ENCODE measurements at places on chromosomes 16 and 17.

GRCh38 chr16:68216240-68216639, 19.7 kb downstream of the ESRP2 start:
- no peak overlapping the region for H3K27ac ChIP-seq
- H3K4me1 ChIP-seq: 0 out of 2 replicates have a peak, but pooled peaks cover 4% of the 10 kb centered on the region
- H3K4me3 ChIP-seq: no peak overlapping the region
- no peak for DNase-seq

- DNase-seq: no peak
- no peaks in the 10 kb centered on the region for H3K27me3 ChIP-seq
- H3K4me1 ChIP-seq: peaks cover 31% of the 10 kb centered on the region
- no peak overlapping the region for H3K4me3 ChIP-seq
Measured at GRCh38 chr16:25138130-25138529, 26.6 kb downstream of the LCMT1 start.

- H3K4me3 ChIP-seq: peak overlapping the region; percentile 91
- H3K27me3 ChIP-seq: peaks cover 1% of the 10 kb centered on the region
- peaks cover 33% of the 10 kb centered on the region for H3K4me1 ChIP-seq
- peak overlapping the region; percentile 92 for H3K27ac ChIP-seq
Measured at GRCh38 chr16:89720551-89720812, 216 bp downstream of the VPS9D1 start.

DNA sequence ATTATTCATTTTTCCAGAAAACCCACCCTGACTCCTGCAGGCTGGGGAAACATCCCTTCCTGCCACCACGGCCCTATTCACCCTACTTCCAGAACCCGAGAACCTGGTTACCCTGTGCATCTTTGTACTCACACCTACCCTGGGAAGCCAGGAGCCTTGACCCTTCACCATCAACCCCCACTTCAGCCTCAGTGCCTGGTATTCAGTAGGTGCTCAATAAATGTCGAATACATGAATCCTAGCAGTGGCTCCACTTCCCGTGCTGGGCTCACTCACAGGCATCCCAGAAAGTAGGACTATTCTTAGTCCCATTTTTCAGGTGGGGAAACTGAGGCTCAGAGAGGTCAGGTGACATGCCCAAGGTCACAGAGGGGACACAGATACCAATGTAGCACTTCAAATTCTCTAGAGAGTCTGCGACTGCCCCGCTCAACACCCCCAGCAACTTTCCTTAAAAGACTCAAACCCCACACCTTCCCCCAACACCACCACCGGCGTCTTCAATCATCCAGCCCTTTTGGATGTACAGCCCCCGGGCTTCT, 36.1 kb upstream of the CMIP start:
- H3K4me1 ChIP-seq: peaks cover 34% of the 10 kb centered on the region
- no peak overlapping the region for H3K4me3 ChIP-seq
- no peaks in the 10 kb centered on the region for H3K27me3 ChIP-seq
- no peaks in the 10 kb centered on the region for H3K36me3 ChIP-seq

- H3K27me3 ChIP-seq: no peaks in the 10 kb centered on the region
- no peaks in the 10 kb centered on the region for H3K4me1 ChIP-seq
- no peaks in the 10 kb centered on the region for H3K36me3 ChIP-seq
- no peak overlapping the region for H3K27ac ChIP-seq
- DNase-seq: no peak
Measured at GRCh38 chr16:62965831-62966230, 929.6 kb upstream of the CDH8 start.

- H3K27ac ChIP-seq: peak overlapping the region; percentile 44
- DNase-seq: peak; percentile 55
- peak overlapping the region; percentile 71 for H3K4me3 ChIP-seq
- H3K36me3 ChIP-seq: no peaks in the 10 kb centered on the region
- H3K4me1 ChIP-seq: peaks cover 22% of the 10 kb centered on the region
- peaks cover 3% of the 10 kb centered on the region for H3K27me3 ChIP-seq
Measured at GRCh38 chr16:51393381-51394005, 242.4 kb upstream of the SALL1 start.

DNA sequence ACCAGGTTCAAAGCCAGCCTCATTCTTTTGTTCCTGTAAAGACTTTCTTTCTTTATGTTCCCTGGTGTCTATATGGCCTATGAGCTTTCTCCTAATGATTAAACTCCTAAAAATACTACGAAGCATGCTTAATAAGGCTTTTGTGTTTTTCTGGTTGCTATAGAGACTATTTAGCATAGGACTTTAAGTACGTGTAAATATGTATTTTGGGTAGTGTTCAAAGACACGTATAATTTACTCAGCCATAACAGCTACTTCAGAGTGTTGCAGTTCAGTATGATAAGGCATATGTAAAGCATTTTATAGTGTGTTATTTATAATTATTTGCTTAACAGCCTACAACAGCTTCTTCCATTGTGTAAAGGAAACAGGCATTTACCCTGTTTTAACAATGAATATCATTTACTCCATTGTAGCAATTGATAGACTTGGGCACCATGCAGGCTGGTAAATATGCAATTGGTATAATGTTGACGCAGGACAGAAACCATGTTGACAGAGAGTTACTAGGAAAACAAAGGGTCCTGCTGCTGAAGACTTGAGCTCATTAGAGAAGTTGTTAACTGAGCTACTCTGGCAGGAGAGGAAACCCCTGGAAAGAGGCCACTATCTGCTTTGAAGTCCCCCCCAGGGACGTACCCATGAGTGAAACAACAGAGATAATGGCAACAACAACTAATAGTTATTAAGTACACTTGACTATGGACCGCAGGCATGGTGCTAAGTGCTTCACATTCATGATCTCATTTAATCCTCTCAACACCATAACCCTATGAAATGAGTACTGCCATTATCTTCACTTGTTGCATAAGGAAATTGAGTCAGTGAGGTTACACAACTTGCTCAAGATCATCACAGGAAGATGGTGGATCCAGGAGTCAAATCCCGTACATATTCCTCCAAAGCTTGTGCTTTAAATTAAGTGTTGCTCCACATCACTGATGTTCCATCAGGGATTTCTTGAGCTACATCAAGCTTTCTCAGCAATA, 342.2 kb upstream of the DYNLRB2 start:
- no peaks in the 10 kb centered on the region for H3K36me3 ChIP-seq
- H3K27me3 ChIP-seq: no peaks in the 10 kb centered on the region
- peak overlapping the region; percentile 89 for H3K27ac ChIP-seq
- H3K4me1 ChIP-seq: peaks cover 34% of the 10 kb centered on the region
- H3K4me3 ChIP-seq: peak overlapping the region; percentile 78

DNA sequence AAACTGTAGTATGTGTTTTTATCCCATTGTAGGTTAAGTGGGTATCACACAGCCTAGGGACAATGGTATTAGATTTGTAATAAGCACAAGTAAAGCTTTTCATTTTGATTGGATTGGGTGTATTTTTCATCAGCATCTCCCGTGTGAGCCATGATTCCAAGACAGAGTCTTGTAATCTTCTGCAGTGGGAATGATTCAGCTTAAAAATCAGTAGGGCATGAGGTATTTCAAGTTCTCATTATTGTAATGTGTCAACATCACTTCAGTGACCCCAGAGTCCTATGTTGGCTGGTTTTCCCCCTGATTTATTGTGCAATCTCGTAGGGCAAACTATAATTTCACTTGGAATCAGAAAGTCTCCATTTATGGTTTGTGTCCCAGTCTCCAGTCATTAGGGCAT, 833.2 kb upstream of the RBFOX1 start:
- DNase-seq: no peak
- H3K4me3 ChIP-seq: no peak overlapping the region
- H3K36me3 ChIP-seq: no peaks in the 10 kb centered on the region
- no peak overlapping the region for H3K27ac ChIP-seq
- H3K4me1 ChIP-seq: no peaks in the 10 kb centered on the region

- H3K36me3 ChIP-seq: no peaks in the 10 kb centered on the region
- H3K4me1 ChIP-seq: peaks cover 17% of the 10 kb centered on the region
- H3K4me3 ChIP-seq: no peak overlapping the region
- DNase-seq: no peak
- H3K27ac ChIP-seq: no peak overlapping the region
Measured at GRCh38 chr16:72464597-72465368, 292.8 kb upstream of the PMFBP1 start.

DNA sequence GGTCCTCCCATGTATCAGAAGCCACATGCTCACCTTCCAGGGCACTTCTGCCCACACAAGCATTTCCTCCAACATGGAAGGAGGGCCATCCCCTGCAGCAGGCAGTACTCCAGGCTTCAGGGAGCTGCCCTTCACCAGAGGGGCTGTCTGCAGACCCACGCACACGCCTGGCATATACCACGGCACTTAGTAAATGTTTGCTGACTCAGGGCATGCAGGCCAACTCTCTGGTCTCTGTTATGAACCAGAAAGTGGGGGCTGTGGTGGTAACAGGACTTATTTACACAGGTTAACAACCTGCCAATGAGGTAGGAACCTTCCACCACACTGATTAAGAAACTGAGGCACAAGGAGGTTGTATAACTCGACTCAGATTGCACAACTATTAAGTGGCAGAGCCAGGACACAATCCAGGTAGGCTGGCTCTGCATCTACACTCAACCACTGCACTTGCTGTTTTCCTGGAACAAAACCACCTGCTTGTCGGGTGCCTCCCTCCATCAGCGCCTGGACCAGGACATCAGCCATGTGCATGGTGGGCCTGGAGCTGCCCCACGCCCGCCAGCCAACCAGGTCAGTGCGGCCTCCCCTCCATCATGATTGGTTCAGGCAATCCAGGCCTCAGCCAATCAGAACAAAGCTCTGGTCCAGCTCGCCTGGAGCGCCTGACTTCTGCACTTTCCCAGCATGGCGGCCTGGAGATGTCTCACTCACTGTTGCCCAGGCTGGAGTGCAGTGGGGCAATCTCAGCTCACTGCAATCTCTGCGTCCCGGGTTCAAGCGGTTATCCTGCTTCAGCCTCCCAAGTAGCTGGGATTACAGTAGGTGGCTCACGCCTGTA, 19.2 kb downstream of the ACTG1 start:
- peaks cover 5% of the 10 kb centered on the region for H3K4me1 ChIP-seq
- no peak for DNase-seq
- no peak overlapping the region for H3K27ac ChIP-seq
- no peak overlapping the region for H3K4me3 ChIP-seq

GRCh38 chr16:85279825-85280545, 167.7 kb upstream of the CIBAR2 start:
- no peak for DNase-seq
- H3K36me3 ChIP-seq: no peaks in the 10 kb centered on the region
- peaks cover 6% of the 10 kb centered on the region for H3K4me1 ChIP-seq
- no peaks in the 10 kb centered on the region for H3K27me3 ChIP-seq

DNA sequence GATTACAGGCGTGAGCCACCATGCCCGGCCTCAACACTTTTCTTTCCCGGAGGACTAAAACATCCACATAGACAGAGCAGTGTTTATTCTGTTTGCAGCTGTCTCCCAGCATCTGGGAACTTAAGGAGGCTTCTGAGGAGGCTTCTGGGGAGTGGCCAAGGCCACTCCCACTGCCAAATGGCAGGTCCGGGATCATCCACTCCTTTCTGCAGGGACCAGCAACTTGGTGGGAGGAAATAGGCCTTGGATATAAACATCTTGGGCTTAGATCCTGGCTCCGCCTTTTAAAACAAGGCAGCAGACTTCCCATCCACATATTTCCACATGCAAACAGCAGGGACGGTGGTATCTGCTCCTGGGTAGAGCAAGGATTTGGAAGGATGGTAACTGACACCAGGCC, 14.1 kb upstream of the SPATA32 start:
- H3K36me3 ChIP-seq: peaks cover 10% of the 10 kb centered on the region
- no peak overlapping the region for H3K27ac ChIP-seq
- no peak overlapping the region for H3K4me3 ChIP-seq
- no peak for DNase-seq
- H3K27me3 ChIP-seq: peaks cover 2% of the 10 kb centered on the region

DNA sequence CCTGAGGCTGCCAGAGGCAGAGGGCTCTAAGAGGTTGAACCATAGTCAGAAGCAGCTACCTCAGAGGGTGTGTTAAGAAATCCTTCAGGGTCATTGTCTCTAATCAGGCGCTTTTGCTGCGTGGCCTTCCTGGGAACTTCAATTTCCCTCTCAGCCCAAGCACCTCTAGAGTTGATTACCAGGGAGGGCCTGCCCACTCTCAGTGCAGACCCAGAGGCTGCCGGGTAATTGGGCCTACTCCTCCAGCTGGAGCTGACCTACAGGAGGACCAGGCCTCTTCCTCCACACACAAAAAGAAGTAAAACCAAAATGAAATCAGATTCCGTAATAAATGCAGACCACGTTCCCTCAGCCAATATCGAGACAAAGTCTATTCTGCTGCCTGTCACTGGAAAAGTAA, 305.0 kb upstream of the CCL2 start:
- no peaks in the 10 kb centered on the region for H3K4me1 ChIP-seq
- H3K4me3 ChIP-seq: no peak overlapping the region
- H3K27ac ChIP-seq: no peak overlapping the region
- no peak for DNase-seq
- H3K36me3 ChIP-seq: no peaks in the 10 kb centered on the region

DNA sequence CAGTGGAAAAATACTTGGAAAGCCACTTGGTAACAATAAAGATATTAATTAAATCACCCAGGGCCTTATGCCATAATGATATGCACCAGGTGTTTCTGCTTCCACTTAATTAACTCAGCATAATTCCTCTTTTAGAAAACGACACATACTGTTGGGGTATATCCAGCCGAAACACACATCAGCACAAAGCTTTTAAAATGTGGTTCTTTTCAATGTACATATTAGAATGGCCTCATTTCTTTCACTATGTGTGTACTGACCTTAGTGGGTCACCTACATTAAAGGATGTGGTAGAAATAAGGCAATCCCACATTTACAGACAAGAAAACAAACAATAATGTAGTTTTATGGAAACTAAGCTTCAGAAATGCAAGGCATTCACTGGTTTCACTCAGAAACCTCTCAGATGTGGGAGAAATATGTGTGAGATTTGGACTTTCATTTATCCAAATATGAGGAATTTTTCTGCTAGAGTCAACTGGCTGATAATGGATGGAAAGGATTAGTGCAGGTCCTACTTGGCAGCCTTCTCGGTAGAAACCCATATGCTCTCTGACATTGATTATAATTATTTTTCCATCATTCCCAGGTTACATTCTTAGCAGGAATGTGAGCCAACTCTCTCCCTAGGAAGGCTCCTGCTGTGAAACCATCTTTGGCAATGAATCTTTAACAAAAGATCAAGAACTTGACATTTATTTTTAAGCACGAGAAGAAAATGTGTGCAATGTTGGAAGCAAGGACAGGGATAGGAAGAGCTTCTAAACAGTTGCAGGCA, 66.7 kb upstream of the DHX40 start:
- H3K27me3 ChIP-seq: peaks cover 34% of the 10 kb centered on the region
- no peak overlapping the region for H3K4me3 ChIP-seq
- no peaks in the 10 kb centered on the region for H3K4me1 ChIP-seq
- no peak for DNase-seq
